Stimulated activated CD8-positive, alpha-beta memory T cell treated with anti-CD3 and anti-CD28 coated beads, Interleukin-15, amount 100 ng/mL, for 4 hours (primary cell): ENCODE measurements at places on chromosomes 7 and 10.

- DNase-seq: no peak
Observed at GRCh38 chr7:18808026-18808425, 309.4 kb downstream of the TWIST1 start.

- no peak for DNase-seq
Observed at GRCh38 chr7:80517282-80517747, 5.5 kb upstream of the GNAT3 start.

- no peak for DNase-seq
Observed at GRCh38 chr7:33666531-33666930, 238.8 kb upstream of the BMPER start.

DNA sequence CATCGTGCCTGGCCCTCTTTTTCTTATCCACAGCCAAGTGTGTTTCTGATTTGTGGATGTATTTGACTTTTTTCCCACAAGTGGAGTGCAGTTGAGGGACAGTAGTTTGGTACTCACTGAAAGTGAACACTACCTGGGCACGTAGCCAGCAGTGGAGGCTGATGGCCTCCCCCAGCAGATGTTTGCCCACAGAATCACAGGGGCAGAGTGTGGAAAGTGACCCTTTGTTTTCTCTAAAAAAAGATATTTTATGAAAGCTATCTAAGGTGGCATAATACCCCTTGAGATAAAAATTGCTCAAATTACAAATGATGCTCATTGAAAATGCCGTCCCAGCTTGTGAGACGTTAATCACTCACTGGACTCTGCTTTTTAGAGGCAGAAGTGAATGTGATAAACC is 29.1 kb downstream of the WDR37 start:
- no peak for DNase-seq

GRCh38 chr10:50541921-50542320 is 81.8 kb downstream of the SGMS1 start:
- no peak for DNase-seq

DNA sequence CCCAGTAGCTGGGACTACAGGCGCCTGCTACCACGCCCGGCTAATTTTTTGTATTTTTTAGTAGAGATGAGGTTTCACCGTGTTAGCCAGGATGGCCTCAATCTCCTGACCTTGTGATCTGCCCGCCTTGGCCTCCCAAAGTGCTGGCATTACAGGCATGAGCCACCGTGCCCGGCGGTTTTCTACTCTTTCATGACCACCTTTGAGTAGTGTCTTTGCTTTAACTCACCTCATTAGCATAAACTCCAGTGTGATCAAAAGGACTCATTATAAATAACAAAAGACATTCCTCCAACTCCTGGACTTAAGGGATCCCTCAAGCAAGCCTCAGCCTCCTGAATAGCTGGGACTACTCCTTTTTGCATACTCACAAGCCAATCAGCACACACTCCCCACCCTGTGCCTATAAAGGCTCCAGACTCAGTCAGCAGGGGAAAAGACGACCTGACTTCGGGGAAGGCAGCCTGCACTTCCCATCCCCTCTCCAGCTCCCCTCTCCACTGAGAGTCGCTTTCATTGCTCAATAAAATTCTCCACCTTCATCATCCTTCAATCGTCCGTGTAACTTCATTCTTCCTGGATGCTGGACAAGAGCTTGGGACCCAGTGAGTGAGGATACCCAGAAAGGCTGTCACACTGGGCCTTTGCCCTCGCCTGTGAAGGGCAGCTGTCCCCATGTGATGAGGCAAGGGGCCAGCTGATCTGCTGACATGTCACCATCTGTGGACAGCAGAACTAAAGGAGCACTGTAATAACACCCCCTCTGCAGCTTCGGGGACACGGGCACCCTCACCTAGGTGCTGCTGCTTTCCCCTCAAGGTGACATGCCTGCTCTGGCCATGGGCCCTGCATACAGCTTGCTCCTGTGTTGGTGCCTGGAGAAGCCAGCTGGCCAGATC is 35.0 kb upstream of the EIF4H start:
- no peak for DNase-seq

DNA sequence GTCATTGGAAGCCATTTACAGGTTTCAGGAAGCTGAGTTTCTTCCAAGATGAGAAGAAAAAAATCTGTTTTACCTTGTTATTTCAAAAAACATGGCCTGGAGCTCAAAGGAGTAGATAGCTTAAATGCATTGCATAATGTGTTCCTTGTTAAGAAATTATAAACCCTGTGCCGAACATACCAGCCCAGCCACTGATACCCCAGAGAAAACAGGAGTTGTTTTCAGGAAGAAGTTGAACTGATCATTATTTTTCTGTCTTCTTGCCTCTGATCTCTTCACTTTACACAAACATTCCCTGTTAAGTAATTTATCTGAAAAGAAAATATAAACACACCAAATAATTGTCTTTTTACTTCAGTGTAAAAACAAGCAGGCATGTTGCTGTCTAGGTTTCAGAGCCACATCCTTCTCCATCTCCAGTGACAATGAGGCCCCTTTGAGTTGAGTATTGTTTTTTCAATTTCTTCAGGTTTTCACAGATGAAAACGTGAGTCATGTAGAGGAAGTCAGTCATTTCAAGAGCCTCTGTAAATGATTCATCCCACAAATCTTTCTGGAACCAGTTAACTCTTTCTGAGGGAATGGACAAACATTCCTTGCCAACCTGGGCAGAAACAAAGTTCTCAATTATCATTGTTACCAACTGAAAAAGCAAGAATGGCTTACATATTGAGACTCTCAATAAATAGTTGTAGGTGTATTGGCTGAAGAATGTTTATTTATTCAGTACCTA is 244.2 kb downstream of the IPMK start:
- DNase-seq: no peak

GRCh38 chr10:80173466-80173865 is 31.9 kb downstream of the ANXA11 start:
- no peak for DNase-seq

DNA sequence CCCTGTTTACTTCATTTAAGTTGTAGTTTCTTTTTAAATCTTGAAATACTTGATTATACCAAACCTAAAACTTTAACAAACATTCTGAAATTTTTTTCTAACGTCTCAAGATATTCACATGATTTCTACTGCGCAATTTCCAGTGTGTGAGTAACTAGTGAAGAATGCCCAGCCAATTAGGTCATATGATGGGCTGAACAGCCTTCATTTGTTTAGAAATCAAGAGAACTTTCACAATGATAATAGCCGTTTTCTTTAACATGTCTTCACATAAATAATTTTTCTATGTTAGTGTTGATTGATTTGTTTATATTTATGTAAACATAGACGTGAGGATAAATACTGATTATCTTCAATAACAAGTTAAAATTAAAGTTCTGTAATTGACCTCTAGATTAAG is 21.8 kb downstream of the STAM start:
- DNase-seq: no peak

DNA sequence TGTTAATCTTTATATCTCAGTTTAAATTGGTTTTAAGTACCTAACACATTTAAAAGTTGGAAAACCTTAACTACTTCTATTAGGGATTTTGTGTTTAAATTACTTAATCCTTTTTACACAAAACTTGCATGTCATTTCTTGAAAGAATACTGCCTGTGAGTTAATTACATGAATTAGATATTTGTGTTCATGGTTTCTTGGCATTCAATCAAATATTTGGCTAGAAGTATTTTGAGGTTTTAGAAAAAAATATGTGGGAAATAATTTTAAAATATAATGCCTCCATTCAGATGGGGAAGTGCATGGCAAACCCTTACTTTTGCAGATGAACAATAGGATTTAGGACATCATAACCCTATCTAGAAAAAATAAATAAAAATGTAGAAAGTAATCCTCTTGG is 186.5 kb upstream of the SEMA3E start:
- DNase-seq: no peak

- DNase-seq: no peak
Observed at GRCh38 chr7:131071786-131072504, 255.7 kb upstream of the MKLN1 start.

DNA sequence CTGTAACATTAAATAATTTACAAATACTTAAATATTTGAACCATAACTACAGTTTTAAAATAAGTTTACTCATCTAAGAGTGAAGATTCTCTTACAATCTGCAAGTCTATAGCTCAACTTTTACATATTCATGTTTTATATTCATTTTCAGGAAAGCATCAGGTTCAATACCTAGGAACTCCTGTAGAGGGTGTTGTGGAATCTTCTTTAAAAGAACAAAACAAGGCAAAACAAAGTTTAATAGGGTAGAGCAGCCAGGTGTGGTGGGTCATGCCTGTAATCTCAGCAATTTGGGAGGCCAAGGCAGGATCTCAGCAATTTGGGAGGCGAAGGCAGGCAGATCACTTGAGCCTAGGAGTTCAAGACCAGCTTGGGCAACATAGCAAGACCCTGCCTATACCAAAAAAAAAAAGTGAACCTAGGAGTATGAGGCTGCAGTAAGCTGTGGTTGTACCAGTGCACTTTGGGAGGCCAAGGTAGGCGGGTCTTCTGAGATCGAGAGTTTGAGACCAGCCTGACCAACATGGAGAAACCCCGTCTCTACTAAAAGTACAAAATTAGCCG is 45.1 kb downstream of the ST8SIA6 start:
- DNase-seq: no peak

DNA sequence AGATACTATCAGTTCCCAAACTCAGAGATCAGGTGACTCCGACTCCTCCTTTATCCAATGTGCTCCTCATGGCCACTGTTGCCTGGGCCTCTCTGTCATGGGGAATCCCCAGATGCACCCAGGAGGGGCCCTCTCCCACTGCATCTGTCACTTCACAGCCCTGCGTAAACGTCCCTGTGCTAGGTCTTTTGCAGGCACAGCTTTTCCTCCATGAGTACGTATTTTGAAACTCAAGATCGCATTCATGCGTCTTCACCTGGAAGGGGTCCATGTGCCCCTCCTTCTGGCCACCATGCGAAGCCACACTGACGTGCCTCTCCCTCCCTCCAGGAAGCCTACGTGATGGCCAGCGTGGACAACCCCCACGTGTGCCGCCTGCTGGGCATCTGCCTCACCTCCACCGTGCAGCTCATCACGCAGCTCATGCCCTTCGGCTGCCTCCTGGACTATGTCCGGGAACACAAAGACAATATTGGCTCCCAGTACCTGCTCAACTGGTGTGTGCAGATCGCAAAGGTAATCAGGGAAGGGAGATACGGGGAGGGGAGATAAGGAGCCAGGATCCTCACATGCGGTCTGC is 162.2 kb downstream of the EGFR start:
- no peak for DNase-seq

DNA sequence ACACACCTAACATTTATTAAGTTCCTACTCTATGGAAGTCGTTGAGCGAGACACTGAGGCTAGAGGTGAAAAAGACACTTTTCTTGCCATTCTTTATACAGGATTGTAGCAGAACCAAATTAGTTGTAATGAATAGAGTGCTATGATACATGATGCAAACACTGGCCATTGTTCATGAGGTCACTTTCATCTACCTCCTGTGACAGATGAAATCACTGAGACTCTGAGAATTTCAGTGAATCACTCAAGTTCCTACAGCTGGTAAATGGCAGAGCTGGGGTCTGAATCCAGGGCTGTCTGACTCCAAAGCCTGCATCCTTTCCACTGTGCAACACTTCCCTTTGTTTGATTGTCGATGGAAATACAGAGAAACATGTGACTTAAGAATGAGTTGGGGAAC is 657.6 kb downstream of the LRMDA start:
- DNase-seq: no peak
